EH (cell line): ENCODE measurements at places on chromosomes 4 and X.

DNA sequence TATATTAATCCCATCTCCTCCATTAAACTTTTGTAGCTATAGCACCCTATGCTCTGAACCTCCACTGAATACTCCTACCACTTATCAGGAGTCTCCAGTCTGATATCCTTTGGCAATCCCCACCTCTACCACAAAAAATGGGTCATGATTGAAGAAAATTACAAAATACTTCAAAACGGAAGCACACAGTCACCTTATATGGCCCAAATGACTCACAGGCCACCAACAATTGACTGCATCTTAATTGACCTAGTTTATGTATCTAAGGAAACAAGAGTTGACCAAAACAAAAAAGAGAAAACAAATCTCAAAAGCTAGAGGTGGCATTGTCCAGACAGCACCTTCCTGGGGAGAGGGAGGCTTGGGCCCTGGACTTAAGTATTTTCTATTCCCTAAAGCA, 120.0 kb upstream of the DIAPH2 start:
- no peak for DNase-seq

- DNase-seq, result no peak
Measured at GRCh38 chr4:180617196-180617595, 1626.0 kb upstream of the TENM3 start.

DNA sequence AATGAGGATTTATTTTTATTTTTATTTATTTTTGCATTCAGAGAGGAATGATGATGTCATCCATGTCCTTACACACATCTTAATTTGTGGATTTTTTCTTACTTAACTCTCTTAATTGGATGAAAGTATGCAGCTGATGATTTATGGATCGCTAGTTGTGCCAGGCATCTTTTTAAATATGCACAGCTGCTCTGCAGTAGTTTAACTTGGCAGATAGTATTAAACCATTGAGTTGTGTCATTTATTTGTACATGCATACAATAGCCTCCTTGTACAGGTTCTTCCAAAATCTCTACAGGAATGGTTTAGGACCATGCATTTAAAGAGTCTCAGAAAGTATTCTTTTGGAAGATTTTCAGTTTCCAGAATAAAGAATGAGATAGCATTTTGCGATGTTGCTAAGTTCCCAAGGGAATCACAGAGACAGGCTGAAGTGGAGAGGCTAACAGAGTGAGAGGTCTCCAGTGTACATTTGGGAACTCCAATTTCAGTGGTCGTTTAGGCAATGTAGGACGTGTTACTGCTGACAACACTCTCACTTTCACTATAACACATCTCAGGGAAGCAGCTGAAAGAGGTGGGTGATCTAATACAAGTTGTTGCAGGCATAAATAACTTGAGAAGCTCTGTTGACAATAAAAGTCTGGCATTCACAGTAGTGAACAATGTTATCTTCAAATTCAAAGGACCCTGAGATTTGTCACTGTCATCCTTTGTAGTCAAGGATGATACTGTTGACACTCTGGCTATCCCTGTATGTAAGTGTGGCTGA, 49.9 kb upstream of the SCRG1 start:
- DNase-seq, result peak; percentile 63

DNA sequence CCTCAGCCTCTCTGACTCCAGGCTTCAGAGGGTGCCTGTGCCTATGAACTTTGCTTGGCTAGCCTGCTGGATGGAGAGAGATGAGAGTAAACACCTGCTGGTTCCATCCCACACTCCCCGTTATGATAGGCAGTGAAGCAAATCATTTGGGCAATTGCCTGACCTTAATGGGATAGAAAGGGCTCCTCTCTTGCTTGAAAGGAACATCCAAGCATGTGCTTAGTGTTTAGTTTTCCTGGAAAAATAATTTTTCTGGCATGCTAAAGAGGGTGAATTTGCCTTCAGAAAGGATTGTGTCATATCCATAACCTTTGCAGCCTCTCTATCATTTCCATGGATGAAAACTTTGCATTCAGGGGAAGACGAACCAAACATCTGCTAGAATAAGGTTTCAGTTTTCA, 10.8 kb downstream of the PLAC1 start:
- DNase-seq, result no peak

- DNase-seq, result no peak
Measured at GRCh38 chr4:112563431-112564200, 47.6 kb upstream of the NEUROG2 start.

DNA sequence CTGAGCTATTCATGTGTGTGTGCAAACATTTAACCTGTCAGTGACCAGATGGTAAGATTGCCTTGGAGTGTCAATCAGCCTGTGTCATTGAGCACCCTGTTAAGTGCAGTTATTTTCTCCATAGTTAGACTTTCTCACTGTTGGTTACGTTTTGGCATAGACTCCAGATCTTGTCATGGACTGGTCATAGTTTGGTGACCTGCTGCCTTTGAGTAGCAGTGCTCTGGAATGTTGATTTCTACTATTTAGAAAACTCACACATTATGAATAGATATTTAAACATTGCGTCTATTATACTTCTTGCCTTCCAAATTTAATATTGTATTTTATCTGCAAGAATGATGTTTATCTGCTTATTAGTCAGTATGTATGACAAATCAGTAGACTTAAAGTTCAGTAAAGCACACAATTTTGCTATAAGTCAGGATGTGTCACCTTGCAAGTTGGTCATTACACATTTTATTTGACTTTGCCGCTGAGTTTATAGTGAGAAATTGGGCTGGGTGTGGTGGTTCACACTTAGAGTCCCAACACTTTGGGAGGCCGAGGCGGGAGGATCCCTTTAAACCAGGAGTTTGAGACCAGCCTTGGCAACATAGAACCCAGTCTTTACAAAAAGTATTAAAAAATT, 42.4 kb downstream of the KIAA0232 start:
- no peak for DNase-seq

GRCh38 chrX:2468261-2469195, 32.2 kb downstream of the DHRSX start:
- no peak for DNase-seq

DNA sequence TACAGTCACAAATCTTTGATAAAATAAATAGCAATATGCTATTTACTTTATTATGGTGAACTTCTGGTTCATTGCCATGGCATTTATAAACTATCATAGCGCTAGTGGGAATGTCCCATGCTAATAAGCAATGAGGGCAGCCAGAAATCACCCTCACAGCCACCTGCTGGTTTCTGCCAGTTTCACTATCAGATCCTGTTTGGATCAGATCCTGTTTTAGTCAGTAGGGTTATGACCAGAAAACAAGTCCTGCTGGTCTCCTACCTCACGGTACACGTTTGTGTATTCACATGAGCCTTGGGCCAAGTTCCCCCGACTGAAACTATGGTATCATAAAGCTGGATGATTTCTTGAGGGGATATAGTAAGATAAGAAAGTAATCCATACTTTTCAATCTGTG, 17.7 kb downstream of the FOXR2 start:
- no peak for DNase-seq
